ENCODE measurements at places on chromosomes 16 and 17. TPM values are rescaled to one million over a fixed set of nuclear protein-coding genes. Genes with fewer than 3 reads are reported as not detected.

DNA sequence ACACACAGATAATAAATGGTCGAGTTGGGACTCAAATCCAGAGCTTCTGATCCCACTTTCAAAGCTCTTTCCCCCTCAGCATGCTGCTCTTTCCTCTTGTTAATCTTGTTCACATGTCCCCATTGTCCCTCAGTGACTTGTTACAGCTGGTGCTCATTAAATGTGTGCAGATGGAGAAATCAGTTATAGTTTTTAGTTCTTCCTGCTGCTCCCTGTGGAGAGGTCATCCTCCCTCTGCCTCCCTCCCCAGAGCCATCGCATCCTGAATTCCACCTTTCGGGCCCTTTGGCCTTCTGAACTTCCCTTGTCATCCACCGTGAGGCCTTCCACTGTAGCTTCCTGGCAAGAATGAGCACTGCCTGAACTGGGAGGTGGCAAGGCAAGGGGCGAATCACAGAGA is 179.6 kb downstream of the WSCD1 start:
- DNase-seq = no peak

ADAMTS18 gene
- 0.05 TPM for total RNA-seq

DNA sequence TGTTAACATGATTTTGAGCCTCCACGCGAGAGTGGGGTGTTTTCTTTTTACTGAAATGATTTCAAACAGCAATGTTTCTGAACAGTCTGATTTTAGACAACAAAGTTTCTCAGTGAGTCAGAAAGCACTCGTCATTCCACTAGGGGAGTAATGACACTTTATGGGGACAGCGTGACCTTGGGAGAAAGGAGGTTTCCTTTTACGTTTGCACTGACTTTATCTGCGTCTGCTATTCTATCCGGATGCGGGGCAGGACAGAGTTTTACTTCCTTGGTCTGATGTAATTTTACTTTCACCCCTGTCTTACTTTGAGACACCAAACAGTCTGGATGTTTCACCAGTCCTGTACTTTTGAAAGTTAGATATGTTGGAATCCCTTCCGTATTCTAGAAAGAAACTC is 20.7 kb downstream of the SLC47A1 start:
- no peak for DNase-seq

- DNase-seq = no peak
These were observed 66.5 kb downstream of the MGAT5B start for GRCh38 chr17:76934561-76935320.

GRCh38 chr17:10070690-10071089 is 127.7 kb downstream of the GAS7 start:
- DNase-seq = no peak

ABCA6 gene
- total RNA-seq = 5.9 TPM

GRCh38 chr17:40832840-40833239 is 10.4 kb upstream of the KRT10 start:
- DNase-seq = no peak

- no peak for DNase-seq
These were observed 157.2 kb upstream of the FOXF1 start for GRCh38 chr16:86353148-86353547.

GRCh38 chr17:42667088-42667951 is 8.2 kb downstream of the TUBG2 start:
- DNase-seq = peak; percentile 76

CCDC200 gene
- not detected for total RNA-seq

KRT33A gene
- not detected for total RNA-seq

CCDC154 gene
- 0.56 TPM for total RNA-seq

GRCh38 chr17:71164561-71164960 is 956.3 kb upstream of the SOX9 start:
- DNase-seq = no peak

SEPTIN1 gene
- 4.5 TPM for total RNA-seq

DNA sequence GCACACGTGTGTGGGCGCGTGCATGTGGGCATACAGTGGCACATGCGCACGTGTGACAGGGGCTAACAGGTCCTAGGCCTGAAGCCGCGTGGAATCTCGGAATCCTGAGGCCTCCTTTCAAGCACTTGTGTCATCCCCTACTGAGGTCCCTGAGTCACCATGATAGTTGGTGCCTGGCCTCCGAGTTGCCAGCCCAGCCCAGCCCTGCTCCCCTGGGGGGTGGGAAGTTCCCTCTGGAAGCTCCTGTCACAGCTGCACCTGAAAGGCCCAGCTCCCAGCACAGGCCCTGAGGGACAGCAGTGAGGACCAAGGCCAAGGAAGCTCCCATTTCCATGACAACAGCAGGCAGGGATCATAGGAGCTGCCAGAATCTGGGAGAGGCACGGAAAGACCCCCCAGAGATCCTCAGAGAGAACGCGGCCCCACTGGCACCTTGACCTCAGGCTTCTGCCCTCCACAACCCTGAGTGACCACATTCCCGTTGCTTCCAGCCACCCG is 35.4 kb upstream of the ENPP7 start:
- DNase-seq = no peak

BAHCC1 gene
- 12.5 TPM for total RNA-seq

DNA sequence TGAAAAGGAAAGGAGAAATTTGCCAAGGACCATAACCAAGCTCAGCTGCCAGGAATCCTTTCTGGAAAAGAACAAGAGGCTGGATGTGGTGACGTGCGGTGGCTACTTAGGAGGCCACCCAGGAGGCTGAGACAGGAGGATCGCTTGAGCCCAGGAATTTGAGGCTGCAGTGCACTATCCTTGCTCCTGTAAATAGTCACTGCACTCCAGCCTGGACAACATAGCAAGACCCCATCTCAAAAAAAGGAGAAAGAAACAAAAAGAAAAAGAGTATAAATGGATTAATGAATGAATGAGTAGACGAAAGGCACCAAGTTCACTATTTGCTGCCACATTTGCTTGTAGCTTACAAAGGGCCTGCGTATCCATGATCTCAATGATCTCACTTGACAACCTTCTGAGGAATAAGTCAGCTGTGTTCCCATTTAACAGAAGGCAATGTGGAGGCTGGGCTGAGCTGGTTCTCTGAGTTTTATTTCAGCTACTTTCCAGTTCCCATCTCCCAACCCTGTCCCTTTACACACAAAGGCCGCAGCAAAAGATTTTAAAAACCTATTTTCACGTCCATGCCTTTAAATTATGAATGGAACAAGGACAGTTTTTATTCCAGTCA is 29.8 kb downstream of the ARSG start:
- DNase-seq = no peak

DNA sequence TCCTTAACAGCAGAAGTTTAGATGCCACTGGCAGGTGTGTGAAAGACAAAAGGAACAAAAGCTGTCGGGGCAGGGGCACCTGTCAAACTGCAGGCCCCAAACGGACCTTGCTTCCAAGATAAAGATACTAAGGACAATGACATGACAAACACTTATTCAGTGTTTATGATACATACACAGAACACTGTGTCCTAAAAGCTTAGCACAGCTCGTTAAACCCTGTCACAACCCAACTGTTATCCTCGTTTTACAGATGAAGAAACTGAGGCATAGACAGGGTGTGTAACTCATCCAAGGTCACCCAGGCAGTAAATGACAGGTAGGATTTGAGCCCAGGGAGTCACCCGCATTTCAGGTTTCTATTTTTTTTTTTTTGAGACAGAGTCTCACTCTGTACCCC is 9.6 kb downstream of the SDK2 start:
- DNase-seq = no peak

DNA sequence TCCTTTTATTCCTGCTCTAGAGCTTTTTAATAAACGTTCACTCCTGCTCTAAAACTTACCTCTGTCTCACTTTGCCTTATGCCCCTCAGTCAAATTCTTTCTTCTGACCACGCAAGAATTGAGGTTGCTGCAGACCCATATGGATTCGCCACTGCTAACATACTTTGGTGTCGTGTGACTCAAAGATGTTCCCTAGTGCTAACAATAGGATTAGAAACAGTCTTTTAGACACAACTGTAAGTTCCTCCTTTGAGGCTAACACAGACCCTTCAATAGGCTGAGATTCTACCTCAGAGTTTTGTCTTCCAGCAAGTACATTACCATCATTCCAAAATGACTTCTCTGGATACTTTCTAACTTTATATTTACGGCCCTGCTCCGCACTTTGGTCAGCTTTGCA is 149.5 kb upstream of the COX10 start:
- DNase-seq = no peak

AANAT gene
- total RNA-seq = not detected

GRCh38 chr16:7979448-7980132 is 610.7 kb downstream of the TMEM114 start:
- no peak for DNase-seq

- DNase-seq = no peak
These were observed 180.2 kb downstream of the RPTOR start for GRCh38 chr17:80724775-80725266.

DNA sequence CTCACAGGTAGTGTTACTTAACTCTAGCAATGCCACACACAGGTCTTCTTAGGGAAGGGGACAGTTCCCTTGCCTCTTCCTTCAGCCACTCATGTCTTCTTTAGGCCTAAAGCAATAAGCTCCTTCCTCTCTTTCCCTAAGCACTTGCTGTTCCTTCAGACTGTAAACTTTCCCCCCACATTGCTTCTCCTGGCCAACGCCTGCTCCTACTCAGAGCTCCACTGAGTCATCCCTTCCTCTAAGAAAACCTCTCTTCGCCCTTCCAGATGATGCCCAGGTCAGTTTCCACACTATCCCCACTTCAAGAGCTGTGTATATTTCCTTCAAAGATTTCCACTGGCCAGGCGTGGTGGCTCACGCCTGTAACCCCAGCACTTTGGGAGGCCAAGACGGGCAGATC is 12.5 kb upstream of the EPOP start:
- DNase-seq = no peak

- peak; percentile 58 for DNase-seq
These were observed 619 bp downstream of the CACNB1 start for GRCh38 chr17:39196808-39197291.

DNA sequence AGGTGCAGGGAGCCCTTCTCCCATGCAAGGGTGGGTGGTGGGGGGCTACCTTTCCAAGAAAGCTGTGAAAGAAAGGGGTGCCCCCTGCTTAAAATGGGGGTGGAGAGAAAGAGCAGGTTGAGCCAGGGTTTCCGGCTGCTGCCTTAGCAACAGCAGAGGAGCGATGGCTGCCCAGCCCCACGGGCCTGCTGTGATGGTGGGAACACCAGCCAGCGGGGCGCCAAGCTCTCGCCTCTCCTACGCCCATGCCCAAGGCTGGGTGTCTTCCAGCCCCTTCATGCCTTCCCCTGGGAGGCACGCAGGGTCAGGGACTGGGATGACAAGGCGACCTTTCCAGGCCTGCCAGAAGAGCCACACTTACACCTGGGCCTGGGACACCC is 3.0 kb downstream of the FMNL1 start:
- DNase-seq = no peak

- no peak for DNase-seq
These were observed 6.4 kb downstream of the NGFR start for GRCh38 chr17:49501496-49501895.

GRCh38 chr16:13983625-13984024 is 63.7 kb downstream of the ERCC4 start:
- DNase-seq = no peak

- DNase-seq = no peak
These were observed 3.3 kb downstream of the MEAK7 start for GRCh38 chr16:84501077-84501735.

ITGB3 gene
- 15.4 TPM for total RNA-seq

- peak; percentile 62 for DNase-seq
These were observed 2.1 kb downstream of the HCRT start for GRCh38 chr17:42182927-42183734.

DNA sequence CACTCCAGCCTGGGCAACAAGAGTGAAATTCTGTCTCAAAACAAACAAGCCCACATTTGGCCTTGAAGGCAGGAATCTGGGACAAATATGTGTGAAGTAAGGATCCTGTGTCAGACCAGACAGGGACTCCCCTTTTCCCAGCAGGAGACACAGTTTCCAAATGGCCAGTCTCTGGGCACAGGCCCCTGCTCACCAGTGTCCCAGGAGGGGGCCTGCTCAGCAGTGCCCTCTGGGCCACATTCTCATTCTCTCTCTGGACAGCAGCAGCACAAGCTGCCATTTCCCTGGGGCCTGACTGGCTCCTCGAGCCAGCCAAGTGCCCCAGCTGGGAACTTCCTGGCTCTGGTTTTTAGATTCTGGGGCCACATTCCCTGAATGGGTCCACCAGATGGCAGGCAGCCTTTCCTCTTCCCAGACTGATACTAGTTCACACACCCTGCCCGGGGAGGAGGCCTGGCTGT is 11.7 kb upstream of the MNT start:
- no peak for DNase-seq

DNA sequence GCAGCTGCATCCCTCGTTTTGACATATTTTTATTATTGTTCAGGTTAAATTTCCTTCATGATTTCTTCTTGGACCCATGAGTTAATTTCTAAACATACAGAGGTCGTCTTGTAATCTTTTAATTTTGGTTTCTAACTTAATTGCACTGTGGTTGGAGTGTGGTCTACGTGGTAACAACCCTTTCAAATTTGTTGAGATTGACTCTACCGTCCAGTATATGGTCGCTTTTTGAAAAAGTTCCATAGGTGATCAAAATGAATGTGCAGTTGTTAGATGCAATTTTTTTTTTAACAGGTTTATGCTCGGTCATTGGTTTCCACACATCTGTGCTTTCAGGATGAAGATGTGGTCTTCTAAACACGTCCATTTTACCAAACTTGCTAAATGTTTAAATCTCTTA is 11.0 kb upstream of the SLC6A4 start:
- DNase-seq = no peak

C16orf96 gene
- not detected for total RNA-seq

GRCh38 chr17:74407384-74407783 is 24.5 kb upstream of the GPRC5C start:
- DNase-seq = no peak

- no peak for DNase-seq
These were observed 1.8 kb downstream of the TUBB3 start for GRCh38 chr16:89924925-89925307.

- DNase-seq = no peak
These were observed 413.4 kb downstream of the KCNJ2 start for GRCh38 chr17:70582777-70583176.

DNA sequence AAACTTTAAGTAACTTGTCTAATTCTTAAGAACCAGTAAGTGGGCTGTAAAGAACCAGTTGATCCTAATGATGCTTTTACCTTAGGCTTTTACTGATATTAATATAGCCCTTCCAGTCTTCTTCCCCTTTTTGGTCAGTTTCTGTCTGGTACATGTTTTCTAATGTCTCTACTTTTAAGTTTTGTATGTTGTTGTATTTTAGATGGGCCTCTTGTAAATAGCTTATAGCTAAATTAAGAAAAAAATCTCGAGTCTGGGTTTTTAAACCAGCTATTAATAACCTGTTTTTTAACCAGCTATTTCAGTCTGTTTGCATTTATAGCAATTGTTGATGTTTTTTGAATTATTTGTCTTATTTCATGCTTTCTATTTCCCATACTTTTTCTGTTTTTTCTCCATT is 79.0 kb downstream of the PITPNC1 start:
- no peak for DNase-seq

SPNS3 gene
- 1.0 TPM for total RNA-seq

All from colonic mucosa (tissue), 4 donors.